ENCODE measurements at places on chromosomes 3 and 15. TPM values are rescaled to one million over a fixed set of nuclear protein-coding genes. Genes with fewer than 3 reads are reported as not detected.
A peak's percentile ranks its signal among the peaks of the same experiment; 100 is the strongest.

GLT8D1 gene
- total RNA-seq = 76.4 TPM

CDC25A gene
- total RNA-seq = 24.5 TPM

KNG1 gene
- not detected for total RNA-seq

SPINK8 gene
- total RNA-seq = not detected

PLSCR5 gene
- not detected for total RNA-seq

DHX30 gene
- 130 TPM for total RNA-seq

SKOR1 gene
- 0.75 TPM for total RNA-seq

NUSAP1 gene
- 63.9 TPM for total RNA-seq

SMCO1 gene
- not detected for total RNA-seq

CCR9 gene
- not detected for total RNA-seq

FBXO40 gene
- not detected for total RNA-seq

GUCA1C gene
- not detected for total RNA-seq

DNA sequence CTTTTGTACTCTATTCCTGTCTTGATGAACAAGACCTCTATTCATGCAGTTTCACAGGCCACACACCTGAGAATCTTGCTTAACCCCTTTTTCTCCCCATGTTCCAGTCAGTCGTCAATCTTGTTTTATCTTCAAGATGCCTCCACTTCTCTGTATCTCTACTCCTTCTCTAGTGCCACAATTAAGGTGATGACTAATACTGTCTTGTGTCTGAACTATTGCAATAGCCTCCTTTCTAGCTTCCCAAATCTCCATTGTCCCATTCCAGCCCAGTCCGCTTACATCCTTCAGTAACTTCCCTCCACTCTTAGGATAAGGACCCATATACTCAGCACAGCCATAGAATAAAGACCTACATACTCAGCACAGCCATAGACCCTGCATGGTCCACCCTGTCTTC lies 24.7 kb downstream of the CHST14 start:
- no peak overlapping the region for H3K27ac ChIP-seq
- H3K36me3 ChIP-seq = no peaks in the 10 kb centered on the region
- H3K4me1 ChIP-seq = no peaks in the 10 kb centered on the region

DNA sequence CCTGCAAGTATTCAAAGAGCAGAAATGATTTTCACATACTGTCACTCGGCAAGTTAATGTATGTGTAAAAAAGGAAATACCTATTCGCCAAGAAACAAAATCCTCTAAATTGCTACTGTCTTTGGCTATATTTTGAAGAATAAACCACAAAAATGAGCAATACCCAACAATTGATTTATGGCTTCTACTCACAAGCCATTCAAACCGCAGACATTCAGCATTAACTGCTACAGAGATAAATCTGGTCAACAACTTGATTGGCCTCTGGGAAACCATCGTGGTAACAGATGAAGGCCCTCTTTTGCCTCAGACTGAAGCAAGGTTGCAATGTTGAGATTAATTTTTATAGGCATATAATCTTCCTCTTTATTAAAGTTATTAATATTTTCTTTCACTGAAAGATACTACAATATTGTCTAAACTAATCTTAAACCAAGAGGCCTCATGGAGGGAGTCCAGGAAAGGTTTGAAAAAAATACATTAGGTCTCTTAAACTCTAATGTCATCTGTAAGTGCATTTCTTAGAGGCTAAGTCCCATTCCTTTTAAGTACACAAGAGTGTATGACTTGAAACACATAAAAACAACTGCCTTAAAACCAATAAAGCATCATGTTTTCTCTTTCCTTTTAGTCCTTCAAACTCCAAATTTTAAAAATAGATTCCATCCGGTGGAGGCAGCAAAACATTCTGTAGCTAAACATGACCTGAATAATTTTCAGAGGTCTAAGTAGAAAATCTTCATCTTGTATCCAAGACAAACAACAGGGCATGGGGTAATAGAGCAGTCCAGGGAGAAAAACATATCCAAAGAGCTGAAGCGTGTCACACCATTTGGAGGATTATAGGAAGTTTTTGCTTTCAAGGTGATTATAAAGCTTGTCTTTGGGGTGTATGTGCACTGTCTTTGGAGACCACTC lies 162.4 kb upstream of the TGFBR2 start:
- no peak overlapping the region for H3K4me3 ChIP-seq
- peaks cover 8% of the 10 kb centered on the region for H3K4me1 ChIP-seq

DNA sequence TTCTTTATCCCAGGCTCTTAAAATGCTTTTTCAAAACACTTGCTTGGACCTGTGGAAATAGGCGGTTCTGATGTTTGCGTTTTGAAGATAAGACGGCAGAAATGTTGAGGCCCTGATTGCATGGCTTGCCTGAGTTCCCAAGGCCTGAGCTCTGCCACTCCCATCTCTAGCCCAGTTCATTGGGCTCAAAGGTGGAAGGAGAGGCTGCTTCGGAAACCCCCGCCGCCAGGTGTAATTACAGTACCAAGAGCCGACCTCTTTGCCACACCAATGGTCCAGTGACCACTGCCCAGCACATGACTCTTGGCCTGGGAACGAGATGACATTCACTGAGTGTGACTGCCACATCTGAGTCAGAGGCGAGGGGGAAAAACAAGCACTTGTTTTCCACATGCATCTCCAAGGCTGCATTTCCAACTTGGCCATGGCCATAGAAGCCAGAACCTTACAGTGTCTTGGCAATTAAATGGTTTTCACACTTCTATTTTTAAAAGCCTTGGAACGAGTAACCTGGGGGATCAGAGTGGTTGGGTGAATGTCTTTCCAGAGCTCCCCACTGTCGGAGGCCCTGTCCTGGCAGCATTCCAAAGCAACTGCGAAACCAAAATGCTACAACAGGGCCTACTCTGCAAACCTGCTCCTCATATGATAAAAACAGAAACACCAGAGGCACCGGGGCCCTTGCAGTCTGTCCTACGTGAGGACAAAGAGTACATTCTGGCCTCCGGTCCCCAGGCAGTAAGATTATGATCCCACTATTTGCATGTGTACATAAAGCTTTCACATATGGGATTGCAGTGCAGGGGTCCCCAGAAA lies 63.8 kb upstream of the CGNL1 start:
- H3K4me1 ChIP-seq = peaks cover 11% of the 10 kb centered on the region
- no peaks in the 10 kb centered on the region for H3K27me3 ChIP-seq
- H3K36me3 ChIP-seq = no peaks in the 10 kb centered on the region
- H3K4me3 ChIP-seq = no peak overlapping the region

- no peaks in the 10 kb centered on the region for H3K36me3 ChIP-seq
- DNase-seq = no peak
- H3K4me3 ChIP-seq = no peak overlapping the region
Observed at GRCh38 chr15:46660096-46660842, 1025.4 kb downstream of the SQOR start.

DNA sequence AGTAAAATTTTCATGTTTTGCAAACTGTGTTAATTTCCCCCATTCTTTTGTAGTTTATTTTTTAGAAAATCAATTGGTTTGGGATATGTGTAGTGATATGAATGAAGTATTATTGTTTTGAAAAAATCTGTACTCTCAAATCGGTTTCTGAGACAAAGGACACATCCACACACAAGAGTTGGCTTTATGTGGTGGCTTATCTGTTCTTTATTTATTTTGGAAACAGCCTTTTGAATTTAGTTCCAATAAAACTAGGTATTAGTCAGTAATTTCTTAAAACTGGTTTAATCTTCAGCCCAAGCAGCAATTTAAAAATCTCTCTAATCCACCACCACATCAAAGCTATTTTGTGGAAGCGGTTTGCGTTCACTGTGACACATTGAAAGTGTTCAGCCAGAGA lies 741.5 kb upstream of the GRM7 start:
- no peak for DNase-seq
- H3K4me1 ChIP-seq = no peaks in the 10 kb centered on the region
- no peaks in the 10 kb centered on the region for H3K36me3 ChIP-seq
- H3K4me3 ChIP-seq = no peak overlapping the region
- no peaks in the 10 kb centered on the region for H3K27me3 ChIP-seq

GRCh38 chr15:64224511-64224910 lies 61.7 kb upstream of the PPIB start:
- no peak overlapping the region for H3K4me3 ChIP-seq
- DNase-seq = no peak
- H3K36me3 ChIP-seq = peaks cover 7% of the 10 kb centered on the region
- no peak overlapping the region for H3K27ac ChIP-seq

DNA sequence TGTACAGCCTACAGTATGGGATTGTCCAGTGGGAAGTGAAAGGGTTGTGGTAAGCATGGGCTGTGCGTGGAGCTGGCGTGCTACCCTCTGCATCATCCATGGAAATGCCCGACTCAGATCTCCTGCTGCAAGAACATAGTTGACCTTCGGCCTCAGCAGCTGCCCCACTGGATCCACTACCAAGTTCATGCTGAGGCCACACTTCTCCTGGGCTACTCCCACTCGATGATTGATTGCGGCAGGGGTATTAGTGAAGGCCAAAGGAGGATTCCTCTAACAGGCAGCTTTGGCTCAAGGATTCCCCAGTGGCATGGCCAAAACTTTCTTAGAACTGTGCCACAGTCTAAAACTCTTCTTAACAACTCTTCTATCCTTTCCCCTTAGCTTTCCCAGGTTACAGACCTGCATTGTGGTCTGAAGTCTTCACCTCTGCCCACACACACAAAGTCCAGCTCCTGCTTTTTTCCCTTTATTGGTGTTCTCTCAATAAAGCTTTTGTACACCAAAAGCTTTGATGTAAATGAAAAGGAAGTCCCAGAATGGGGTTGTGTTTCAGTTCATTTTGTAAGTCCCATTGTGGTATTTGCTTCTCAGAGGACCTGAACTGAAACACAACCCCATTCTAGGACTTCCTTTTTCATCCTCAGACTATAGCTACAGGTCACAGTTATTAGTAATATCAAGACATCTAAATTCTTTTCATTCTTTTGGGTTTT lies 4.9 kb upstream of the TBC1D5 start:
- no peaks in the 10 kb centered on the region for H3K27me3 ChIP-seq
- peaks cover 12% of the 10 kb centered on the region for H3K4me1 ChIP-seq
- H3K4me3 ChIP-seq = no peak overlapping the region
- no peaks in the 10 kb centered on the region for H3K36me3 ChIP-seq

GRCh38 chr3:128095222-128095703 lies 28.3 kb downstream of the RUVBL1 start:
- H3K36me3 ChIP-seq = peaks cover 25% of the 10 kb centered on the region
- H3K27ac ChIP-seq = peak overlapping the region; percentile 33
- H3K4me3 ChIP-seq = no peak overlapping the region
- peaks cover 13% of the 10 kb centered on the region for H3K4me1 ChIP-seq
- peak; percentile 60 for DNase-seq

GRCh38 chr15:79463043-79463780 lies 31.1 kb downstream of the MINAR1 start:
- H3K27me3 ChIP-seq = peaks cover 3% of the 10 kb centered on the region
- peaks cover 5% of the 10 kb centered on the region for H3K4me1 ChIP-seq
- no peak overlapping the region for H3K4me3 ChIP-seq
- H3K36me3 ChIP-seq = no peaks in the 10 kb centered on the region
- peak overlapping the region; percentile 21 for H3K27ac ChIP-seq

DNA sequence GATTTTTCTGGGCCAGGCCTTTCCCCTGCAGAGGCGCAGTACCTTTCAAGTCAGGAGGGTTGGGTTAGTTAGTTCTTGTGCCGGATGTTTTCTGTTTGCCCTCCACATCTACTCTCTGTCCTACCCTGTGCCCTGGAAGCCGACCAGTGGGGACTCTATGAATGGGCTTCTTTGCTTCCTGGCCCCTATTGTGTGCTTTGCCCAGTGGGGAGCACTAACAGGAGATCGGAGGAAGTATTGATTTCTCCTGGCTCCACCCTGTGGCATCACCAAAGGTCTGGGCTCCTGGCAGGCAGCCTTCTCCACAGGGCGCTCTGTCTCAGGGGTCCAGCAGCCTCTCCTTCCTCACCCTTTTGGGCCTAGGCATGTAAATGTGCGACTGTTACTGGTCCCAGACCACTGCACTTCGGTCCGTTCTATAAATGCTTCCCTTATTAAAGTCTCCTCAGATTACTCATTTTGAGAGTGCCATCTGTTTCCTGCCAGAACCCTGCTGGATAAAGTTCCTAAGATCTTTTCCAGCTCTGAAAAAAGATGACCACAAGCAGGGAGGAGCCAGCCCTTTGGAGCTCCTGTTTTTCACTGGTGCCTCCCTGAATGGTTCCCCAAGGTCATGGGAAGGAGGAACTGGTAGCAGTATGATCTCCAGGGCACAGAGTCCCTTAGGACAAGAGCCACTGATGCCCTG lies 44.5 kb downstream of the CTDSPL start:
- no peaks in the 10 kb centered on the region for H3K27me3 ChIP-seq
- H3K36me3 ChIP-seq = peaks cover 2% of the 10 kb centered on the region
- peaks cover 30% of the 10 kb centered on the region for H3K4me1 ChIP-seq
- no peak overlapping the region for H3K27ac ChIP-seq
- DNase-seq = no peak

- H3K4me1 ChIP-seq = no peaks in the 10 kb centered on the region
- H3K4me3 ChIP-seq = no peak overlapping the region
- DNase-seq = no peak
- no peaks in the 10 kb centered on the region for H3K36me3 ChIP-seq
- peaks cover 9% of the 10 kb centered on the region for H3K27me3 ChIP-seq
- no peak overlapping the region for H3K27ac ChIP-seq
Observed at GRCh38 chr3:31462050-31462569, 70.6 kb upstream of the STT3B start.

- no peak for DNase-seq
- H3K27me3 ChIP-seq = no peaks in the 10 kb centered on the region
- H3K4me3 ChIP-seq = no peak overlapping the region
- no peaks in the 10 kb centered on the region for H3K36me3 ChIP-seq
Observed at GRCh38 chr3:154540950-154541604, 111.1 kb upstream of the GPR149 start.

DNA sequence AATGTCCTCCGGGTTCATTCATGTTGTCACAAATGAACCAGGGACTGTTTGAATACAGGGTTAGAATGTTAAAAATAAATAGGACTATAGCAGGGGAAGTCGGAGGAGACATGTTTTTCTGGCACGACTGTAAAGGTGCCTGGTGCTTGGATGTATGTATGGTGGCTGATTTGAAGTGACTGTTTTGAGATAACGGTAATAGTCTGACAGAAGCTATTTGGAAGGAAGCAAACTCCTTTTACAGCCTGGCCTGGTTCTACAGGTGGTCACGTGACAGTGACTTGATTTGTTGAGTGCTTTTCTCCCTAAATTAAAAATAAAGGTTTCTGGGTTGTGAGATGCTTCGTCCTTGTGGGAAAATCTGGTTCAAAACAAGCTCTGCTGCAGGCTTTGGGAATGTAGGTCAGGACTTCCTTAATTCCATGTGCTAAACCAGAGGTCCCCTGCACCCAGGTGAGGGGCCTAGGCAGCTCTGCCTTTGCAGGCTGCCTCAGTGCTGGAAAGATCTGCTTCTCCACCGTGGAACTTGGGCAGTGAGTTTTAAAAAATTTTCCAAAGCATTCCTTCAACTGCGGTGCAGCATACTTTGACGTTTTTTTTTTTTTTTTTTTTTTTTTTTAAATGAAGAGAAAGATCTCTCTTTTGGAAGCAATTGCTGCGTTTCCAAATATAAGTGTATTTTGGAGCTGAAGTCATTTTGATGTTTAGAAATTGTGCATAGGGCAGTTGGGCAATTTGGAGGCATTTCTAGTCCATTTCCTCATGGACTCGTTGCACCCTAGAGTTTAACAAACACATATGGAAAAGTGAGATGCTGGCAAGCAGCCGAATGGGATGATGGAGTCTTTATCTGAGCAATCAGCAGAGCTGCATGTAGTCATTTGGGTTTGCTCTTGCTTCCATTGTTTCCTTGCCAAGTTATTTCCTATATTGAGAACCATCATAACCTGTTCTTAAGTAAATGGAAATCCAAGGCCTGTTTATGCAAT lies 30.9 kb downstream of the ITPR1 start:
- no peaks in the 10 kb centered on the region for H3K27me3 ChIP-seq
- no peaks in the 10 kb centered on the region for H3K36me3 ChIP-seq
- peaks cover 2% of the 10 kb centered on the region for H3K4me1 ChIP-seq
- no peak overlapping the region for H3K27ac ChIP-seq
- no peak for DNase-seq
- H3K4me3 ChIP-seq = no peak overlapping the region

Measured in progenitor cell of endocrine pancreas (in vitro differentiated cells).